Bronchial smooth muscle cell (primary cell): ENCODE measurements at places on chromosomes 7 and 10. TPM values are rescaled to one million over a fixed set of nuclear protein-coding genes. Genes with fewer than 3 reads are reported as not detected.

Gene SCART1
- 3.7 and 4.7 TPM in 2 replicates for total RNA-seq

Gene GPR15LG
- not detected in 2 replicates for total RNA-seq

Gene RAPGEF5
- total RNA-seq = 0.95 and 1.3 TPM in 2 replicates

Gene SVIL
- total RNA-seq = 122 and 178 TPM in 2 replicates

Gene STYXL1
- total RNA-seq = 36.6 and 41.8 TPM in 2 replicates

Gene PANK1
- total RNA-seq = 3.1 and 5.2 TPM in 2 replicates

Gene SORBS1
- 0.09 and 0.16 TPM in 2 replicates for total RNA-seq

Gene NEUROG3
- not detected in 2 replicates for total RNA-seq

Gene EN2
- under 0.01 TPM in 1 of 2 replicates, not detected in the other for total RNA-seq

Gene HOXA11
- total RNA-seq = 0.16 TPM in 1 of 2 replicates, not detected in the other

Gene MCM10
- total RNA-seq = 0.34 and 1.3 TPM in 2 replicates

Gene DLX5
- not detected in 2 replicates for total RNA-seq

Gene CC2D2B
- 0.09 TPM in 1 of 2 replicates, not detected in the other for total RNA-seq

Gene SRRM3
- total RNA-seq = 0.79 and 0.94 TPM in 2 replicates

Gene NPC1L1
- under 0.01 and 0.09 TPM in 2 replicates for total RNA-seq

Gene SDK1
- 1.4 and 7.8 TPM in 2 replicates for total RNA-seq

Gene SLC13A1
- total RNA-seq = not detected in 2 replicates

Gene PTN
- 5.2 and 38.6 TPM in 2 replicates for total RNA-seq

Gene KCNMA1
- 41.6 and 70.6 TPM in 2 replicates for total RNA-seq

Gene ASAH2B
- 0.94 and 1.7 TPM in 2 replicates for total RNA-seq

Gene CPN1
- not detected in 2 replicates for total RNA-seq

Gene PRR15
- total RNA-seq = 0.16 TPM in 1 of 2 replicates, not detected in the other

Gene CRYGN
- total RNA-seq = 0.26 and 0.47 TPM in 2 replicates

Gene PLA2G12B
- not detected in 2 replicates for total RNA-seq

Gene HOXA1
- 0.17 and 0.63 TPM in 2 replicates for total RNA-seq

Gene TRUB1
- 17.7 and 22.4 TPM in 2 replicates for total RNA-seq

Gene KIFBP
- total RNA-seq = 15.0 and 21.6 TPM in 2 replicates

Gene CARD11
- total RNA-seq = under 0.01 TPM in 1 of 2 replicates, not detected in the other

Gene TMEM236
- total RNA-seq = under 0.01 TPM in 1 of 2 replicates, not detected in the other

Gene ASIC3
- 0.09 TPM in 1 of 2 replicates, not detected in the other for total RNA-seq

Gene PRF1
- not detected in 2 replicates for total RNA-seq

Gene RBP3
- not detected in 2 replicates for total RNA-seq

Gene RARRES2
- 2.4 and 11.5 TPM in 2 replicates for total RNA-seq

Gene CYP3A5
- 3.1 and 3.9 TPM in 2 replicates for total RNA-seq

Gene FAM237B
- total RNA-seq = not detected in 2 replicates

Gene ANXA8L1
- total RNA-seq = 0.16 and 0.17 TPM in 2 replicates

Gene WAPL
- 42.0 and 42.1 TPM in 2 replicates for total RNA-seq

Gene TWIST1
- total RNA-seq = 104 and 127 TPM in 2 replicates

Gene FAM25C
- not detected in 2 replicates for total RNA-seq

Gene NT5C3A
- 11.3 and 19.4 TPM in 2 replicates for total RNA-seq

Gene FAM25G
- not detected in 2 replicates for total RNA-seq

Gene PAPOLB
- under 0.01 TPM in 2 replicates for total RNA-seq

Gene MLXIPL
- 0.09 and 0.16 TPM in 2 replicates for total RNA-seq

Gene FANK1
- total RNA-seq = 6.0 and 8.5 TPM in 2 replicates

Gene C10orf53
- not detected in 2 replicates for total RNA-seq

Gene CDK6
- total RNA-seq = 16.4 and 21.9 TPM in 2 replicates

Gene TMEM270
- 0.16 TPM in 1 of 2 replicates, not detected in the other for total RNA-seq

Gene PTCD1
- total RNA-seq = 6.3 and 6.6 TPM in 2 replicates

Gene LRRC17
- 311 and 381 TPM in 2 replicates for total RNA-seq

Gene MAGI2
- total RNA-seq = 8.8 and 12.8 TPM in 2 replicates
